ENCODE measurements at places on chromosomes 3 and 15. TPM values are rescaled to one million over a fixed set of nuclear protein-coding genes. Genes with fewer than 3 reads are reported as not detected.

The EPHB3 gene
- polyA plus RNA-seq, result 0.80 TPM

The AHSG gene
- not detected for polyA plus RNA-seq

The WDR93 gene
- not detected for polyA plus RNA-seq

The TRPM1 gene
- polyA plus RNA-seq, result 0.04 TPM

The RLBP1 gene
- not detected for polyA plus RNA-seq

The FBXL2 gene
- not detected for polyA plus RNA-seq

The OR4M2 gene
- polyA plus RNA-seq, result not detected

All from CD14-positive monocyte (primary cell).